ENCODE measurements at places on chromosomes 2 and 18.

- DNase-seq = no peak
Measured at GRCh38 chr2:202378001-202378400, 1.9 kb downstream of the BMPR2 start.

DNA sequence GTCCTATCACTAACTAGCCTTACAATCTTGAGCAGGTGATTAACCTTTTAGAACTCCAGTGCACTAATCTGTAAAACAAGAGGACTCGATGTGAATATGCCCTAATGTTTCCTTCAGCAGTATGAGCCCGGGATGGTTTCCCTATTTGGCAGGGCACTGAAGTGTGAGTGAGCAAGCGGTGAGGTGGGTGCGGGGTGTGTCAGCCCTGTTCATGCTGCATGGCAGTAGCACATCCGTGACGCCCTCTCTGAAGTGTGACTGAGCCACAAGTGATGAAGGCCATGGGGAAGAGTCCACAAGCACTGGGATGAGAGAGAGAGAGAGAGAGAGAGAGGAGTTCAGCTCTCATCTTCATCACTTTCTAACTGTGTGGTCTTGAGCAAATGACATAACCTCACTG lies 168.7 kb downstream of the SETBP1 start:
- no peak for DNase-seq

- peak; percentile 80 for DNase-seq
Measured at GRCh38 chr2:230987137-230988020, 8.5 kb upstream of the SPATA3 start.

- no peak for DNase-seq
Measured at GRCh38 chr2:65528241-65528574, 95.8 kb upstream of the SPRED2 start.

DNA sequence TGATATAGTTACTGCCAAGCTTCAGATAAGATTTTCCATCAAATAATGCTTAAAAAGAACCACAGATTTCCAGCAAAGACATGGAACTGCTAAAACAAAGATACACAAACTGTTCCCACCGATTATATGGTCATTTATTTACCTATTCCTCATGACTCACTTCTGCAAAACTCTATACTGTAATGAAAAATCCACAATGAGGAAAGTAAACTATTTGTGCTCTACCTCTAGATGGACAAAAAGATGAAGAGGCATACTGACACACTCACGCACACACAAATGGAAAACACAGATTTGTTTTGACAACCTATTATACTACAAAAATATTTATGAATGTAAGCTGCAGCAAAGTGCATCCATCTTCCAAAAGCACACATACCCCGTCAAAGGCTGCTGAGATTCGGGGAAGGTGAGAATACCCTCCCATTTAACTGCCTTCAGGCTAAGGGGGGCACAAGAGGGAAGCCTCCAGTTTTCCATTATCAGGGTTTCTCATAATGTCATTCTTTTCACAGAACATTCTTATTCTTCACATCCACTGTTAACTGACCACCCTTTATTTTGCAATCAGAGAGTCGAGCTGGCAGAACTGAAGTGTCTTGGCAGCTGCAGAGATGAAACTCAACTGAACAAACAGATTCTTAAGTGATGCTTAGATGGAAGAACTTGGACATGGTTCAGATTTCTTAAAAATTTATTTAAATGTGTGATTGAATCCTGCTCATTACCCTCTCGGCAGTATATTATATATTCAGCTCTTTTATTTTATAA lies 115.9 kb upstream of the TANK start:
- DNase-seq = no peak

GRCh38 chr2:137175246-137175645 lies 409.9 kb downstream of the THSD7B start:
- DNase-seq = no peak

- no peak for DNase-seq
Measured at GRCh38 chr18:48781163-48781987, 169.4 kb downstream of the SMAD7 start.

- no peak for DNase-seq
Measured at GRCh38 chr2:136664713-136665405, 100.5 kb upstream of the THSD7B start.

GRCh38 chr2:151664520-151664919 lies 69.8 kb downstream of the NEB start:
- no peak for DNase-seq

GRCh38 chr2:19235308-19235707 lies 123.1 kb downstream of the OSR1 start:
- no peak for DNase-seq

DNA sequence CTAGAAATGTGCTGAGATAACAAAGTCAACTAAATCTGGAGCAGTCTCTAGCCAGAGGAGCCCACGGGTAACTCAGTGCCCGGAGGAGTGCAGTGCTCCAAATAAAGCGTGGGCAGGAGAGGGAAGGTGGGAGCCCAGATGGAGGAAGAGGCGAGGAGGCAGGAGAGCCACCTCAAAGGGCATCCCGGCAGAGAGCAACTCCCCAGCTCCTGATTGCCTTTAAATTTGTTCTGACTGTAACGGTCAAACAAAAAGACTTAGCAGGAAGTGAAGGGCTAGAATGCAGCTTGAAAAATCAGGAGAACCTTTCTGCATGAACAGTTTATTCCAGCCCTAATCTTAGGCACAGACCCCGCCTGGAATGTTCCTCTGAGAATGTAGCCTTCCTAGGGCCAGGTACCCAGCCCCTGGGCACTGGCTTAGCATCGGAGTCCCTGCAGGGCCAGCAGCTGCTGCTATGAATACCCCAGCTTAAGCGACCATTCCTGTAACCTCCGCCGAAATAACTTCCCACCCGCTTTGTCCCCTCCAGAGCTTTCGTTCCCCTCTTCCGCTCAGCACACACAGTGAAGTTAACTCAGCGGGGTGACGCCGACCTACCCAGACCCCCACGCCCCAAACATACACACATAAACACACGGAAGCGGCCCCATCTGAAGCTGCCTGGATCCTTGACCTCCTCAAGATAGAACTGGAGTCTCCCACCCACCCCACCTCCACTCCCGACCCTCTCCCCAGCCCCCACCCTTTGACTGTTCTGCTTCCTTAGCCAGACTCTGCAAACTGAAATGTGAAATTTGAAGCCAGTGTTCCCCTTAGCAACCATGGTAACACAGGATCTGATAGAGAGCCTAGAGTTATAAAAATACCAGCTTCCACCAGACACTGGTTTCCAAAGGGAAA lies 123.2 kb downstream of the SMAD7 start:
- DNase-seq = no peak

DNA sequence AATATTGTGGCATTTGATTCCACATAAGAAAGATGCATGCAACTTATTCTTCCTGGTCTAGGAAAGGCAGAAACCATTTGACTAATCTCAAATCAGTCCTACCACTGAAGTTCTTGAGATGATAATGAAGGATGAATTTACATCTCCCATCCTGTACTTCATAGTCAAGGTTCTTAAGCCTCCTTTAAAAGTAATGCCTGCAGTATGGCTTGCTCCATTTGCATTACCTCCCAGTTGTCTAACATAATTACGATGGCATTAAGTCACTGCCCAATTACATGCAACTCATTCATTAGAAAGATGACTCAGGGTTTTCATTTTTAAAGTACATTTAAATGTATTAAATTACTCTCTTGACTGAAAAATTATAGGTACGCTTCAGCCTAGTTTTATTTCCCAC lies 32.2 kb downstream of the THADA start:
- no peak for DNase-seq
